ENCODE measurements at places on chromosomes 13 and 19. TPM values are rescaled to one million over a fixed set of nuclear protein-coding genes. Genes with fewer than 3 reads are reported as not detected.
A peak's percentile ranks its signal among the peaks of the same experiment; 100 is the strongest.

Gene ADPRHL1
- total RNA-seq = 0.42 TPM

GRCh38 chr19:3617463-3617862 is 9.1 kb downstream of the CACTIN start:
- H3K27ac ChIP-seq = no peak overlapping the region
- H3K27me3 ChIP-seq = no peaks in the 10 kb centered on the region
- no peak for DNase-seq
- peaks cover 15% of the 10 kb centered on the region for H3K4me1 ChIP-seq
- H3K4me3 ChIP-seq = no peak overlapping the region

DNA sequence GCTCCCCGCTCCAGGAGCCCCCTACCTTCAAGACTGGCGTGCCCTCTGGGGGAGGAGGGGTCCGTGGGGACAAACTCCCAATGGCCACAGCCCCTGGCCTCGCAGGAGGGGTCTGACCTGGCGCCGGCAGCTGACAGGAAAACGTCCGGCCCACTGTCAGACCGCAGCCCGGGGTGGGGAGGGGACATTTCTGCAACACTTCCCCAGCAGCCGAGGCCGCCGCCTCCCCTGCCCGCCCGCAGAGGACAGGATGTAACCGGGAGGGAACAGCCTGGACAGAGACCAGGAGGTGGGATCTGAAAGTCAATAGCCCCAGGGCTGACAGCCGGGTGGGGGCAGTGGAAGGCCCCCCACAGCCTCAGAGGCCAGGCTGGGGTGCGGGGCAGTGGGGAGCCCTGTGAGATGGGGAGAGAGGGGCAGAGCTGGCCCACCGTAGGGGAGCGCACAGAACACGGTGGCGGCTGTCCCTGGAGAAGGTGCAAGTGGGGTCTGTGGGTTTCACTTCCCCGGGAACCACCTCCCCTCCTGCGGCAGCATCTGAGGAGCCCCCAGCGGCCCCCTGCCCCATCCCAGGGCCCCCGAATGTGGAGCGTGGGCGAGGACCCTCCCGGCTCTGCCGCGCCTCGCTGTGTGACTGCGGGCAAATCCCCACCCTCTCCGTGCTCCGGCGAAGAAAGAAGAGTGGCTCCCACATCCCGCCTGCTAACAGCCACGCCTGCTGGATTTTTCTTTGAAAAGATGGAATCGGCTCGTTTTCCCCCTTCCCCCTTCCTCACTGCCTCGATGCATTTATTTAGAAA is at the start of gene PEAK3:
PEAK3 (minus strand) TSS at position 114 of the 800 bp plus-strand sequence. CDS start 1,244 bp downstream, outside the sequence.
- no peaks in the 10 kb centered on the region for H3K27me3 ChIP-seq
- peaks cover 25% of the 10 kb centered on the region for H3K4me1 ChIP-seq
- peak within 1 kb of the TSS; percentile 37 for H3K4me3 ChIP-seq
- DNase-seq = no peak
- H3K36me3 ChIP-seq = no peaks in the 10 kb centered on the region
- H3K27ac ChIP-seq = no peak within 1 kb of the TSS

GRCh38 chr19:51572908-51573307 is 1.8 kb downstream of the ZNF175 start:
- no peak overlapping the region for H3K4me3 ChIP-seq
- peaks cover 20% of the 10 kb centered on the region for H3K36me3 ChIP-seq
- no peaks in the 10 kb centered on the region for H3K27me3 ChIP-seq

DNA sequence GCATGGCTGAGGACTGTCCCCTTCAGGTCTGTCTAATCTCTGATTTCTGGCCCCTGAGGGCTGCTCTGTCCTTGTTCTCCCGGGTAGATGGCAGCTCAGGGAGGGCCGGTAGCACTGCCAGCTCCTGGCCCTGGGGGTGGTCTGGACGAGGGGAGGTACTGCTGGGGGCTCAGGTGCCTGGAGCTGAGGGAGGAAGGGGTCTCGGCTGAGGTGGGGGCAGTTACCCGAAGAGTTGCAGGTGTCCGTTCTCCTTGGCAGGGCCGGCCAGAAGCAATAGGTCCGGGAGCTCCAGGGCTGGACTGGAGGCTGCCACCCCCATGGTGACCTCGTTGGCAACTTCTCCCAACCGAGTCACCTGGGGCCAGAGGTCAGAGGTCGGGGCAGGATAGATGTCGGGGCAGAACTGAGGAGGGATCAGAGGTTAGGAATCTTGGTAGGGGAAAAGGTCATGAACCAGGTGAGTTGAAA is 1.2 kb upstream of the EMC10 start:
- no peaks in the 10 kb centered on the region for H3K27me3 ChIP-seq
- H3K4me3 ChIP-seq = no peak overlapping the region
- H3K36me3 ChIP-seq = peaks cover 22% of the 10 kb centered on the region

DNA sequence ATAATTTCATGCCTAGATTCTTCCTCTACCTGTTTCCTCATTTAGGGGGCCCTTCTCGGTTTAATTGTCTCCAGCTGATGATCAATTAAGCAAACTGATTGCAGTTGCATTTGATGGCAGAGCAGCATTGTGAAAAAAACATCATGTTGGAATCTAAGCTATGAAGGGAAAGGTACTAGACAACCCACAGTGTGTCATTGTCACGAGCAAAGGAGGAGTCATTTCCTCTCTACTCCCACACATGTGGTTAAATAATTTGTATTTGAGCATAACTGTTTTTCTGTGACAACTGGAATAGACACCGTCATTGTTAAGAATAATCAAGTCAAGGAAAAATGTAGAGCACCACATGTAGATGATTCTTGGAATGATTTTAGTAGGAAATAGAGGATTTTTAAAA is 240.3 kb downstream of the DCT start:
- H3K36me3 ChIP-seq = no peaks in the 10 kb centered on the region
- H3K27ac ChIP-seq = no peak overlapping the region
- peaks cover 7% of the 10 kb centered on the region for H3K4me1 ChIP-seq
- no peaks in the 10 kb centered on the region for H3K27me3 ChIP-seq
- DNase-seq = no peak

Gene ANGPTL8
- total RNA-seq = not detected

- peaks cover 21% of the 10 kb centered on the region for H3K36me3 ChIP-seq
- no peak overlapping the region for H3K4me3 ChIP-seq
- H3K4me1 ChIP-seq = peaks cover 23% of the 10 kb centered on the region
- H3K27me3 ChIP-seq = no peaks in the 10 kb centered on the region
- DNase-seq = no peak
Observed at GRCh38 chr19:36685835-36686234, 1.6 kb upstream of the ZNF567 start.

Gene SPINT2
- 25.4 TPM for total RNA-seq

- peaks cover 57% of the 10 kb centered on the region for H3K4me1 ChIP-seq
- H3K27me3 ChIP-seq = peaks cover 4% of the 10 kb centered on the region
- no peak overlapping the region for H3K4me3 ChIP-seq
- no peak for DNase-seq
- no peak overlapping the region for H3K27ac ChIP-seq
Observed at GRCh38 chr19:45474606-45475521, 7.1 kb downstream of the FOSB start.

DNA sequence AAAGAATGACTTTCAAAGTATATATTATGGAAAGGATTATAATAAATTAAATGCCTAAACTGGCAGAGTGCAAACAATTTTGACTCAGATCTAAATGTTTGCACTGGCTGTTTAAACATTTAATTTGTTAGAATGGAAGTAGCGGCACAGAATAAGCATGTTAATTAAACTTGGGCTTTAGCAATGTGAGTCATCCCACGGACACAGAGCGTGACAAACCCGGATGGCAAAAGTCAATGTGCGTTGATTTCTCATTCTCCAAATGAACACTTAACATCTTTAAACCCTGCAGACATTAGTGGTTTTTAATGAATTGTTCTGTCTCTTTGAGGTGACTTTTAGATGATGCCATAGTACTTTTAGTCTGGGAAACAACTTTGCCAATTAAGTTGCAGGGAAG is 38.4 kb downstream of the PCDH8 start:
- no peaks in the 10 kb centered on the region for H3K36me3 ChIP-seq
- no peak overlapping the region for H3K4me3 ChIP-seq
- H3K4me1 ChIP-seq = no peaks in the 10 kb centered on the region
- no peak for DNase-seq
- H3K27me3 ChIP-seq = no peaks in the 10 kb centered on the region

Gene SIGLEC5
- not detected for total RNA-seq

DNA sequence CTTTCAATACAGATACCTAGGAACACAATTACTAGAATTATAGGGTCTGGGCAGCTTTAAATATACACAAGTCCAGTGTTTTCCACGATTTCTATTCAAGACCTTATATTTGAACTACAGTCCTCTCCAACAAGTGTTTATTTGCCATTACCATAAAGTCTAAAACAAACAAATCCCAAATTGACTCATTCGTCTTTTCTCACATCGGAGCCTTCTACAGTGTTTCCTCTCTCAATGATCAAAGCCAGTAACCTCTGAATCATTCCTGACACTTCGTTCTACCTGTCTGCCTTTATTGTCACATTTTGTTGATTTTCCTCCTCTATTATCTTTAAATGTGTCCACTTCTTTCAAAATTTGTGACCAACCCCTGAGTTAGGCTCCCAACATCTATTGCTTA is 1356.5 kb upstream of the SLC10A2 start:
- no peak for DNase-seq
- H3K27me3 ChIP-seq = no peaks in the 10 kb centered on the region
- no peak overlapping the region for H3K4me3 ChIP-seq
- no peaks in the 10 kb centered on the region for H3K4me1 ChIP-seq

GRCh38 chr19:1046836-1047695 is 7.2 kb downstream of the ABCA7 start:
- H3K36me3 ChIP-seq = peaks cover 50% of the 10 kb centered on the region

- no peak overlapping the region for H3K27ac ChIP-seq
- no peak for DNase-seq
- no peak overlapping the region for H3K4me3 ChIP-seq
- H3K27me3 ChIP-seq = no peaks in the 10 kb centered on the region
Observed at GRCh38 chr13:32609428-32609827, 23.2 kb downstream of the PDS5B start.

Gene ANKRD27
- total RNA-seq = 16.5 TPM

Gene CYP2A6
- total RNA-seq = not detected

Gene EHD2
- not detected for total RNA-seq

GRCh38 chr19:28465371-28466086 is 747.4 kb downstream of the UQCRFS1 start:
- no peaks in the 10 kb centered on the region for H3K27me3 ChIP-seq
- no peak overlapping the region for H3K4me3 ChIP-seq
- H3K36me3 ChIP-seq = no peaks in the 10 kb centered on the region
- H3K27ac ChIP-seq = no peak overlapping the region
- no peak for DNase-seq
- peaks cover 5% of the 10 kb centered on the region for H3K4me1 ChIP-seq

- no peaks in the 10 kb centered on the region for H3K27me3 ChIP-seq
- H3K4me3 ChIP-seq = no peak overlapping the region
- H3K27ac ChIP-seq = no peak overlapping the region
- DNase-seq = peak; percentile 0
- H3K4me1 ChIP-seq = peaks cover 3% of the 10 kb centered on the region
- peaks cover 2% of the 10 kb centered on the region for H3K36me3 ChIP-seq
Observed at GRCh38 chr19:33437393-33437820, 63.9 kb downstream of the CEBPG start.

DNA sequence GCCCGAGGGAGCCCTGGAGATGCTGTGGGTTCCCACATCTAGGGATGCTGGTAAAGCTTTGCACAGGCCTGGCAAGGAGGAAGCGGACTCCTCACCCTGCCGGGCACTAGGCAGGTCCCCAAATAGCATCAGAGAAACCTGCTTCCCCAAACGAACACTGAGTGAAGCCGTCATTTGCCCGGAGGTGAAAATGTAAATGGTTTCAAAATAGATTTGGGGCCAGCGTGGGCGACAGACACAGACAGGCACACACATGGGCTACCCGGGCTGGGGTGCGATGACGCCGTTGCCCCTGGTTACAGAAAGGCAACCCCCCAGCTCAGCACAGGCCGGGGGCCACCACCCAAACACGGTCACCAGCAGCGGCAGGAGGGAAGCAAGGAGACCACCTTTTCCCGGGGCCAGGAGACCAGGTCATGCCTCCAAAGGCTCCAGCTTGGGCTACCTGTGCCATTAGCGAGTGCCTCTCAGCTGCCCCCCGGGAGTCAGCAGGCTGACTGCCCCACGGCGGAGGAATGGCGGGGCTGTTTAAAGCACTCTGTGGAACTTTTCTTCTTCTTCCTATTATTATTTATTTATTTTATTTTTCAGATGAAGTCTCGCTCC is 47.5 kb upstream of the NDUFS7 start:
- H3K4me1 ChIP-seq = no peaks in the 10 kb centered on the region
- no peak overlapping the region for H3K27ac ChIP-seq
- no peak for DNase-seq
- no peak overlapping the region for H3K4me3 ChIP-seq

Gene LHB
- total RNA-seq = not detected

DNA sequence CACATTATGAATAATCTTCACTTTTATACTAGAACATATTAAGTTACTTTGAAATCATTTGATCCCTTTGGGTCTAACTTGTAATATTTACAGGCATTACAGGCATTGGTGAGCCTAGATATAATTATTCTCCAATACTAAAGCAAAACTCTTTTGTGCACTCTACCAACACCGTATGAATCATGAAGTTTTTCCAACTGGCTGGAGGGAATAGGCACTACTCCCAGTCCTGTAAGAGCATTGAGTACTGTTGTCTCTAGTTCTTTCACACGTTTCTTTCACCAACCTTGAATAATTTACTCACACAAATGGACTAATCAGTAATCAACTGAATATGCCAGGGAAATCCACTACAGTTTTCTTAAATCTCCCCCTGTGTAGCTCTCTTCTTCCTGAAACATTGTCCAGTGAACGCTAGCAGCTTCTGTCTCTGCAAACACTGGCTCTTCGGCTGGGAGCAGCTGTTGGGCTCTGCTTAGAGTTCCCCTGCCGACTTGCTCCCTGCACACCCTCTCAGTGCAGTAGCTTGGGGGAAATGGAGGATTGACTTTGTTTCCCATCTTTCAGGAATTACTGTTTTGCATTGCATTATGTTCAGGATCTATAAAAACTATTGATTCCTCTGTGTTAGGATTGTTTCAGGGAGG is 476.7 kb downstream of the RFC3 start:
- no peak overlapping the region for H3K27ac ChIP-seq
- no peaks in the 10 kb centered on the region for H3K4me1 ChIP-seq
- DNase-seq = no peak

DNA sequence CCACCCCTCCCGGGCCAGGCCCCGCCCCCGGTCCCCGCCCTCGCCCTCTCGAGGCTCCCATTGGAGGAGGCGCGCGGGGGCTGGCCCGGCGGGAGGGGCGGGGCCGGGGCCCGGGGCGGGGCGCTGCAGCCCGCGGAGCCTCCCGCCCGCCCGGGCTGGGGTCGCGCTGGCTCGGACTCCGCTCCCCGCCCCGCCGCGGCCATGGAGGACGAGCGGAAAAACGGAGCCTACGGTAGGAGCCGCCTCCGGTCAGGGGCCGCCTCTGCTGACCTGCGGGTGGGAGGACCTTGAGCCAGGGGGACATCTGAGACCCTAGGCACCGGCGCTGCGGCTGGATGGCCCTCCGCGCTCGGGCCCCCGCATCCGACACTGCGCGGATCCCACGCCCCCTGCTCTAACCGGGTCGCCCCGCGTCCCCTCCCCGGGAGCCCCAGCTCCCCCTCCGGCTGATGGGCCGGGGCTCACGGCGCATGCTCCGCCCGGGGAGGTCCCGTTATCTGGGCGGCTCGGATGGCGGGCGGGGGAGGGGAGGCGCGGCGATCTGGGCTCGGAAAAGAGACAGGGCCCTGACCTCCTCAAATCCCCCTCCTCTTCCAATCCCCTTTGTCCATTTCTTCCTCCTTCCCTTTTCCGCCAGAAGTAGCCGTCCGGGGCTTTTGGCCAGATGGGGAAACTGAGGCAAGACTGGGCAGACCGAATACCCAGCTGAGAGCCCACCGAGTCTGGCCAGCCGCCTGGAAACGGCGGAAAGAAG is 15.4 kb upstream of the AP1M2 start:
- H3K27ac ChIP-seq = peak overlapping the region; percentile 99
- H3K36me3 ChIP-seq = no peaks in the 10 kb centered on the region
- H3K27me3 ChIP-seq = no peaks in the 10 kb centered on the region
- peaks cover 44% of the 10 kb centered on the region for H3K4me1 ChIP-seq
- DNase-seq = peak; percentile 89

Gene SLC8A2
- total RNA-seq = not detected

Measured in CD4-positive, alpha-beta T cell (primary cell).